M059J (cell line): ENCODE measurements at places on chromosomes 1 and 21. TPM values are rescaled to one million over a fixed set of nuclear protein-coding genes. Genes with fewer than 3 reads are reported as not detected.

Gene LCE2A
- not detected in 2 replicates for total RNA-seq

Gene OR10Z1
- not detected in 2 replicates for total RNA-seq

Gene CCT3
- 406 and 432 TPM in 2 replicates for total RNA-seq

Gene TCP10L
- 0.30 TPM in 1 of 2 replicates, not detected in the other for total RNA-seq

Gene SPATC1L
- total RNA-seq: 17.4 and 21.6 TPM in 2 replicates

Gene PRKAA2
- total RNA-seq: 2.0 and 3.4 TPM in 2 replicates

Gene BSND
- total RNA-seq: not detected in 2 replicates

Gene LRRC71
- not detected in 2 replicates for total RNA-seq

Gene CR1L
- total RNA-seq: 3.6 TPM in 1 of 2 replicates, not detected in the other

DNA sequence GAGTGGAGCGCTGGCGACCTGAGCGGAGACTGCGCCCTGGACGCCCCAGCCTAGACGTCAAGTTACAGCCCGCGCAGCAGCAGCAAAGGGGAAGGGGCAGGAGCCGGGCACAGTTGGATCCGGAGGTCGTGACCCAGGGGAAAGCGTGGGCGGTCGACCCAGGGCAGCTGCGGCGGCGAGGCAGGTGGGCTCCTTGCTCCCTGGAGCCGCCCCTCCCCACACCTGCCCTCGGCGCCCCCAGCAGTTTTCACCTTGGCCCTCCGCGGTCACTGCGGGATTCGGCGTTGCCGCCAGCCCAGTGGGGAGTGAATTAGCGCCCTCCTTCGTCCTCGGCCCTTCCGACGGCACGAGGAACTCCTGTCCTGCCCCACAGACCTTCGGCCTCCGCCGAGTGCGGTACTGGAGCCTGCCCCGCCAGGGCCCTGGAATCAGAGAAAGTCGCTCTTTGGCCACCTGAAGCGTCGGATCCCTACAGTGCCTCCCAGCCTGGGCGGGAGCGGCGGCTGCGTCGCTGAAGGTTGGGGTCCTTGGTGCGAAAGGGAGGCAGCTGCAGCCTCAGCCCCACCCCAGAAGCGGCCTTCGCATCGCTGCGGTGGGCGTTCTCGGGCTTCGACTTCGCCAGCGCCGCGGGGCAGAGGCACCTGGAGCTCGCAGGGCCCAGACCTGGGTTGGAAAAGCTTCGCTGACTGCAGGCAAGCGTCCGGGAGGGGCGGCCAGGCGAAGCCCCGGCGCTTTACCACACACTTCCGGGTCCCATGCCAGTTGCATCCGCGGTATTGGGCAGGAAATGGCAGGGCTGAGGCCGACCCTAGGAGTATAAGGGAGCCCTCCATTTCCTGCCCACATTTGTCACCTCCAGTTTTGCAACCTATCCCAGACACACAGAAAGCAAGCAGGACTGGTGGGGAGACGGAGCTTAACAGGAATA is 4.2 kb downstream of the TFAP2E start:
- no peak for DNase-seq

DNA sequence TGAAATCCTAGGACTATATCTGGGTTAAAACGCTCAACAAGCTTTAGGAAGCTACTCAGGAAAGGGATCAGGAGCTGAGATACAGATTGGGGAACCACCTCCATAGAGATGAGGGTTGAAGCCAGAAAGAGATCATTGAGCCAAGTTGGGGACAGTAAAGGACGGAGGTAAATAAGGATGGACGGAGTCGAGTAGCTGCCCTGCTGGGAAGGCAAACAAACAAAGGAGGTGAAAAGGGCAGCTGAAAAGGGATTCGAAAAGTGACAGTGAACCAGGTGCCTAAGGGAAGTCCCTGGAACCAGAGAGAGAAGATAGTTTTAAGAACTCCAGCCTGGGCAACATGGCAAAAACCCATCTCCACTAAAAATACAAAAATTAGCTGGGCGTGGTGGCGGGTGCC is 6.3 kb upstream of the CAMSAP2 start:
- no peak for DNase-seq

GRCh38 chr1:41528726-41529605 is 44.5 kb upstream of the EDN2 start:
- DNase-seq: no peak

- no peak for DNase-seq
These were observed 11.3 kb downstream of the HIVEP3 start for GRCh38 chr1:41907446-41907845.

- DNase-seq: no peak
These were observed 2.5 kb downstream of the ADCY10 start for GRCh38 chr1:167911413-167911812.

DNA sequence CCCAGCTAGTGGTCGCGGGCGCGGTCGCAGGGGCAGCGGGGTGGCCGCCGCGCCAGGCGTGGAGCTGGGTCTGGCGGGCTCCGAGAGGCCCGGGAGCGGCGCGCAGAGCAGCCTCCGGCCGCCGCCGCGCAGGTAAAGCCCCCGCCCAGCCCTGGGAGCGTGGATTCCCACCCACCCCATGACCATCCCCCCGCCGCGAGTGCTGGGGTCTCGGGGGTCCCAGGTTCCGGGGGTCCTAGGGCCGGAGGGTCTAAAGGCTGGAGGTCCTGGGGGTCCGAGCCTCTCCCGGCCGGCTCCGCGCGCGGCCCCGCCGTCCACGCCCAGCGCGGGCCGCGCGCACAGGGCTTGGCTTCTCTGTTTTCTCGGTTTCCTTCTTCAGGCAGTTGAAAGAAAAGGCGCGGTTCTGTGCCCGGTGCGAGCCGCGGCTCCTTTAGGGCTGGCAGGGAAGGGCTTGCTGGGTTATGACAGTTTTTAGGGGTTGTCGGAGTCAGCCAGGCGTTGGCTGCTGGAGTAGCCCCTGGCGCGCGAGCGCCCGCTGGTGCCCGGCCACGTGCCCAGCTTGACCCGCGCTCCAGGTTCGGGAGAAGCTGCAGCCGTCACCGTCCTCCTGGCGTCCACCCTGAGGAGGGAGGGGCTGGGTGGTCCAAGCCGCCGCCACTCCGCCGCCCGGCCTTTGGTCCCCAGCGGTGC is 359 bp downstream of the LRRC3 start:
- no peak for DNase-seq

- peak; percentile 16 for DNase-seq
These were observed 193.5 kb downstream of the PAPPA2 start for GRCh38 chr1:176656257-176656995.

DNA sequence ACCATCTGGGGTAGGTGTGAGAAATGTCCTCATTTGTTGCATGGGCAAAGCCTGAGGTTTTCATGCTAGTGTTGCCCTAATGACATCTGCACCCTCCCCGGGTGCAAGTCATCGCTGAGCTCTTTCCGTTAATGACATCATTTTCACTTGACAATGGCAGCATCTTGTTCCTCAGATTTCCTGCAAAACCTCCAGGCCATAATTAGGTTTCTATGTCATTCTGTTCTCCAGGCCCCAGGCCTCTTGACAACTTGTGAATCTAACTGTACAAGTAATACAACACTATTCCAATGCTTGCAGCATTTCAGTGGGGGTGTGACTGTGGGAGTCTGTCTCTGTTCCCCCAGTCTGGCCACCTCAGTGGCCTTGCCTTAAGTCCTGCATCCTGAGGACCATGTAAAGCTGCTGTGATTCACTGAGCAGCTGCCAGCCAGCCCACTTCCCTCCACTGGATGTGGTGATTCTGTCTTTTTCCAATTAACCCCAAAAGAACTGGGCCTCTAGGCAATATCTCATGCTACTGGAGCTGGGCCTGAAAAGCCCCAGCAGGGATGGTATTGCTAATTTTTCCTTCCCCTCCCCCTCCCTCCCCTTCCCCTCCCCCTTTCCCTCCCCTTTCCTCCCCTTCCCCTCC is 22.8 kb downstream of the RAB7B start:
- no peak for DNase-seq

- DNase-seq: no peak
These were observed 32.4 kb upstream of the MGST3 start for GRCh38 chr1:165598676-165599059.

- DNase-seq: peak; percentile 86
These were observed 16.0 kb downstream of the YARS1 start for GRCh38 chr1:32801096-32801715.

GRCh38 chr21:15496911-15497310 is 232.9 kb upstream of the USP25 start:
- DNase-seq: no peak

DNA sequence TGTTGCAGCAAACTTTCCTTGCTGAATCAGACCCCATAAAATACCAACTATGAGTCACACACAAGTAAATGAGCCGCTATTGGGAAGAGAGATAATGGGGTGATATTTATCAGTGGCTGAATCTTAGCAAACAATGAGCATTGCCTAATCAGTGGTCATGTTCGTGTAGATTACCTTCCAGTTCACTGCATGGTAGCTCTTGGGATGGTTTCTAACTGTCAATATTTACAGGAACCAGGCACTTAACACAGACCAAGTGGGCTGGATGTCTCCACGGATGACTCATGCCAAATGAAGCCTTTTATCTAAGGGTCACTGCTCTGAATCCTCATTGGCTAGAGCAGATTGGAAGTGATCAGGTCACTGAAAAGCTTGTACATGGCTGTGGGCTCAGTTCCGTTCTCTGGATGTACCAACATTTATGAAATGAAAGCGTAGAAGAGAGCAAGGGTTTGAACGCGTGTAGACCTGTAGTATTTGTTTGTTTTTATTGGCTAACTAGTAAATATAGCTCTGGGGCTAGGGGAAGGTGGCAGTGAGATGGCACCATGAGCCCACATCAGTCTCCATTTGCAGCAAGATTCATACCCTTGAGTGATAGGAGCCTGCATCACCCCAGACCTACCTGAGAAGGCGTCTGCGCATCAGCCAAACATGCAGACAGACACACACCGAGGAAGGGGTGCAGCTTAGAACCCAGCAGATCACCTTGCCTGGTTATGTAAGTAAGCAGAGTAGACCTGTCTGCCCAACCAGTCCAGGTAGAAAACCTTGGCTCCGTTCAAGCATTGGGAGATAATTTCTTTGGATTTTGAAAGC is 153.3 kb downstream of the TOMM20 start:
- peak; percentile 100 for DNase-seq

DNA sequence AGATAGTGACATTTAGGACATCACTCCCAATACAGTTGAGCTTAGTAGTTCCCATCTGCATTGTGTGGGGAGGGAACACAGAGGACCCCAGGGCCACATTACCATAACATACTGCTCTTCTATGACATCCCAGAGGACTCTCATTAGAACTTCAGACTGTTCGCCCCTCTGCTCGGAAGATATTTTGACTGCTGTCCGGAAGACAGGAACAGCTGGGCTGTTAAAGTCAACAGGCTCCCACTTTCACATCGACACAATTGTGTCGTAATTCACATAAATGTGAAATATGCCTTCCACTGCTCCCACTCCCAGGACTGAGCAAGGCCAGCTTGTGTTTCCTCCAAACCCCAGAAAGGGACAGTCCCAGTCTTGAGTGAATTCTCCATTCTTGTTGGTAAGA is 158.4 kb downstream of the SEC16B start:
- no peak for DNase-seq

DNA sequence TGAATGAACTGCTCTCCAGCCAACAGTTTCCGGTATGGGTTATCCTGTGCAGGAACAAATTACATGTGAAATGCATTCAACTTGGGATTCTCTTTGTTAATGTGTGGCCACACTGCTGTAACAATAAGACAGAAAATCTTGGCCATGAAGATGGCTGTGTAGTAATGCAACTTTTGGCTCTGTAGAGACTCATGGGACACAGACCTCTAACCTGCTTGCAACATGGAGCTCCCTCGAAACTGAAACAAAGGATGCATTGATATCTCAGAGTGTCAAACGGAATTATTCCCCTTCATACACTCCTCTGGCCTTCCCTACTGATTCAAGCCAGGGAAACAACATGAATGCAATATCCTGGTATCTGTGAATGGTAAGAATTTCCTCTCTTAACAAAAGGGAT is 559.3 kb upstream of the ZRANB2 start:
- no peak for DNase-seq

DNA sequence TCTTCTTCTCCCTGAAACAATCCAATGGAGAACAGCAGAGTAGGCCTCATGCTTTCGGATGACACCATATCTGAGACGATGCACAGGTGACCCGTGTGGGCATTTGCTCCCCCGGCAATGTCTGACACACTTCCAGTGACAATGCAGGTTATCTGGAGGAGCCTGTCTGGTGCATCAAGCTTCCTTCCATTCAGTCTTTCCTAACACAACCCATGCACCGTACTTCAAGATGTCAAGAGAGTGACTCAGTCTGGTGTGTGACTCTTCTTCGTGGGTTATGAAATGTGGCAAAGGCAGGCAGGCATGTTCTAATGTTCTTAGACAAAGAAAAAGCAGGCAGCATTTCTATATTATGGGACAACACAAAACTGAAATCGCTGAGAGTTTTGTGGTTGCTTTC is 159.1 kb downstream of the EDEM3 start:
- peak; percentile 50 for DNase-seq

- DNase-seq: no peak
These were observed 81.3 kb downstream of the RGL1 start for GRCh38 chr1:183886083-183886828.

- DNase-seq: no peak
These were observed 597.1 kb downstream of the KIF26B start for GRCh38 chr1:245751726-245752470.

GRCh38 chr1:89959719-89960118 is 35.2 kb upstream of the ZNF326 start:
- peak; percentile 45 for DNase-seq

DNA sequence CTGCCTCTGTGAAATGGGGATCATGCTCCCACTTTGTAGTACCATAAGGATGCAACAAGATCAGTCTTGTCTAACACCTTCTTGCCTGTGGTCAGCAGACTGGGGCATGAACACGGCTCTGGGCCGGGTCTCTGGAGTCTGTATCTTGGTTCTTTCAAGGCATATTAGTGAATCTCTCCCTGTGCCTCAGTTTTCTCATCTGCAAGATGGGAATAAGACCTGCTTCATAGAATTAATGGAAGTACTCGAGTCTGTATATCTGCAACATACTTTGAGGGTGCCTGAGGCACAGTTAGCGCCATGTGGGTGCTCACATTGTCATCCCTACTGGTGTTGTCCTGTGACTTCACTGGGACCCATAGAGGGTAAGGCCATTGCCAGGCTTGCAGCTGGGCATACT is 84.6 kb downstream of the IGSF21 start:
- DNase-seq: no peak

DNA sequence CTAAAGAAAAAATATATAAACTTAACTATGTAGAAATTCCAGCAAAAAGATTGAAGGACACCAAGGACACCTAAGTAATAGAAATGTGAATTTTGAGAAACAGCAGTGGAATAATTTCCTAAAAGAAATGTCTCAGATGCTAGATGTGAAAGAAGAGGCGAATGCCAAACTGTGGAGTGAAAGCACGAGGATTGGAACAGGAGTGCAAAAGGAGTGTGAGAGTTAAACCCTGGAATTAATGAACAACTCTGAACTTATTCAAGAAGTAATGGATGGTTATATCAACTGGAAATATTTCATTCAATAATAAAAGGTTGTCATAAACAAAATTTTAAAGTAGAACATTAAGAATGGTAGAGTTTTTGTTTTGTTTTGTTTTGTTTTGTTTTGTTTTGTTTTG is 78.5 kb upstream of the SGIP1 start:
- no peak for DNase-seq

- DNase-seq: peak; percentile 98
These were observed 51.8 kb downstream of the EDN2 start for GRCh38 chr1:41432481-41433280.

GRCh38 chr1:112418099-112418892 is 22.3 kb downstream of the CTTNBP2NL start:
- DNase-seq: no peak
